ENCODE measurements at places on chromosomes 6 and 20. TPM values are rescaled to one million over a fixed set of nuclear protein-coding genes. Genes with fewer than 3 reads are reported as not detected.

- no peak overlapping the region for H3K4me3 ChIP-seq
- no peaks in the 10 kb centered on the region for H3K36me3 ChIP-seq
- no peaks in the 10 kb centered on the region for H3K27me3 ChIP-seq
- H3K27ac ChIP-seq, result no peak overlapping the region
- DNase-seq, result no peak
Observed at GRCh38 chr6:145153495-145153894, 581.8 kb downstream of the EPM2A start.

- DNase-seq, result no peak
- no peak overlapping the region for H3K4me3 ChIP-seq
- H3K27me3 ChIP-seq, result no peaks in the 10 kb centered on the region
Observed at GRCh38 chr20:23647346-23647745, 9.6 kb upstream of the CST3 start.

- peak; percentile 40 for DNase-seq
- H3K4me1 ChIP-seq, result peaks cover 22% of the 10 kb centered on the region
- H3K4me3 ChIP-seq, result peak overlapping the region; percentile 76
- peak overlapping the region; percentile 100 for H3K27ac ChIP-seq
- H3K36me3 ChIP-seq, result no peaks in the 10 kb centered on the region
Observed at GRCh38 chr20:17969884-17970409, 1.1 kb downstream of the MGME1 start.

- peak; percentile 29 for DNase-seq
- no peak overlapping the region for H3K4me3 ChIP-seq
- no peaks in the 10 kb centered on the region for H3K36me3 ChIP-seq
- H3K27ac ChIP-seq, result no peak overlapping the region
Observed at GRCh38 chr20:17854307-17854903, 114.2 kb downstream of the SNX5 start.

DNA sequence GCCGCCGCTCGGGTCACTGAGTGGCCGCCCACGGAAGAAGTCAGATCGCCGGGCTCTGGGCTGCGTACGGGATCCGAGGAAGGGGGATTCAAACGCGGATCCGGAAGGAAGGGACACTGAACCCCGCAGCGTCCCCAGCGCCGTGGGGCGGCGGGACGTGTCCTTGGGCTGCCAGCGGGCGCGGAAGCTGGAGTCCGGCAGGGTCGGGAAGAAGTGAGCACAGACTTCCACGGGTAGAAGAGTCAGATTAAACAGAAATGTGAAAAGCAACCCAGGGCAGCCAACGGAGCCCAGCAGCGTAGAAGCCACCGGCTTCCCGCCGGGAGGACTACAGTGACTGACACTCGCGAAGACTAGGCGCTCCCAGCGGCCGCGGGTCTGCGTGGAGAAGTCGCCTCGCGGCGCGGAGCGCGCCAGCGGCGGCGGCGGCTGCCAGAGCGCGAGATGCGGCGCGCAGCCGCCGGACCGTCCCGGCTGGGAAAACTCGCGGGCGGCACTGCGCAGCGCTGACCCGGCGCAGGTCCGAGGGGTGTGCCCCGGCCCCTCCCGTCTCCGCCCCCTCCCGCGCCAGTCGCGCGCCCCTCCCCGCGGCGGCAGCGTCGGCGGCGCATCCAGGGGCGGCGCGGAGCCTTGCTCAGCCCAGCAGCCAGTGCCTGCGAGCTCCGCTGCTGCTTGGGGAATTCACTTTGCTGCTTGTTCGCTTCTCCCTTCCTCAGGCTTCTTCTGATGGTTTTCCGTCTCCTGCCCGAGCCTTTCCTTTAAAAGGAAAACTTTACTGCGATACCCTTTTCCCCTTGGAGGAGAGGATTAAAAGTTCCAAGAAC, at the start of gene SAMD5:
Gene SAMD5 (plus strand): TSS at position 649 of the 824 bp plus-strand sequence. CDS start 239 bp downstream, outside the sequence.
- no peak within 1 kb of the TSS for H3K27ac ChIP-seq
- no peaks in the 10 kb centered on the region for H3K4me1 ChIP-seq
- H3K27me3 ChIP-seq, result peaks cover 41% of the 10 kb centered on the region
- no peak for DNase-seq

- no peak for DNase-seq
- H3K27me3 ChIP-seq, result no peaks in the 10 kb centered on the region
- H3K4me1 ChIP-seq, result peaks cover 8% of the 10 kb centered on the region
- H3K36me3 ChIP-seq, result peaks cover 21% of the 10 kb centered on the region
Observed at GRCh38 chr6:53282234-53282633, 66.5 kb downstream of the ELOVL5 start.

DNA sequence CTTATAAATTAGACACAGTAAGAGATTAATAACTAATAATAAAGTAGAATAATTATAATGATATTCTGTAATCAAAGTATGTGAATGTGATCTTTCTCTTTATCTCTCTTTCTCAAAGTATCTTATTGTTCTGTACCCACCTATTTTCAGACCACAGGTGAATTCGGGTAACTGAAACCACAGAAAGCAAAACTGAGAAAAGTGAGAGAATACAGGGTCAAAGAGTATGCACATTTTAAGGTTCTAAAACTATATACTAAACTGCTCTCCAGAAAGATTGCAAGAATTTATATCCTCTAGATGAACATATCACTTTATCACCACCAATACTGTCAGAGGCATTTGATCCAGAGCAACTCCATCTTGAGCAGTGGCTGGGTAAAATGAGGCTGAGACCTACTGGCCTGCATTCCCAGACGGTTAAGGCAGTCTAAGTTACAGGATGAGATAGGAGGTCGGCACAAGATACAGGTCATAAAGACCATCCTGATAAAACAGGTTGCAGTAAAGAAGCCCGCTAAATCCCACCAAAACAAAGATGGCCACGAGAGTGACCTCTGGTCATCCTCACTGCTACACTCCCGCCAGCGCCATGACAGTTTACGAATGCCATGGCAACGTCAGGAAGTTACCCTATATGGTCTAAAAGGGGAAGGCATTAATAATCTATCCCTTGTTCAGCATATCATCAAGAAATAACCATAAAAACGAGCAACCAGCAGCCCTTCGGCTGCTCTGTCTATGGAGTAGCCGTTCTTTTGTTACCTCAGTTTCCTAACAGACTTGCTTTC, 211.3 kb downstream of the PTPRT start:
- H3K27me3 ChIP-seq, result no peaks in the 10 kb centered on the region
- H3K27ac ChIP-seq, result no peak overlapping the region
- no peak overlapping the region for H3K4me3 ChIP-seq
- no peak for DNase-seq
- no peaks in the 10 kb centered on the region for H3K36me3 ChIP-seq

GABRR1 gene
- under 0.01 TPM for total RNA-seq

DNA sequence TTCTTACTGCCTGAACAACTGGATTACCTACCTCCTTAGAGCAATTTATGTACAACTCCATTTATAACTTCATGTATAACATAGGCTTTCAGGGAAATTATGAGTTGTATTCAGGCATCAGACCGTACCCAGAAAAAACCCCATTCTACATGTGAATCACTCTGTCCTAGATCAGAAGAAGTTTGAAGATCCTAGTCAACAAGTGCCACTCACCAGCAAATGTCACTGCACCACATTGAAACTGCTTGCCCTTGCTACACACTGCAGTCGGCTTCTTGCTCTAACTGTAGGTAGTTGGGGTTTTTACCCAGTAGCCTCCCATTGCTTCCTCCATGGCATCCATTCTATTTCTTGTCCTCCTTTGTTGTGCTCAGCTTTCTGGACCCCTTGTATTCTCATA, 132.4 kb downstream of the DNAH8 start:
- no peaks in the 10 kb centered on the region for H3K36me3 ChIP-seq
- no peak overlapping the region for H3K27ac ChIP-seq
- no peaks in the 10 kb centered on the region for H3K4me1 ChIP-seq

DNA sequence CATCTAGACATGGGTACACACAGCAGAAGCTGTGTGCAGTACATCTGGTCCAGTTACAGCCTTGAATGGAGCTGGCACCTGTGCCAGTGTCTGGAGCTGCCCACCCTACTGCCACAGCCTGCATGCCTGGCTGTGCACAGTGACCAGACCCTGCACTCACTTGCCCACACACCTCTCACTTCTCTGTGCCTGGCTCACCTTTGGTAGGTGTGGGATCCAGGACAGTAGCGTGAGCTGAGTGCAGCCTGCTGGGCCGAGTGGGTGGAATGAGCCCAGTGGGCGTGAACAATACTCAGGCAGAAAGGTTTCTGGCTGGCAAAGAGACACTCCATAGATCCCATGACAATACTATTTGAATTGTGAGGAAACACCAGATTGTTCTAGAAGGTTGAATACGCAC, 839.5 kb upstream of the FLRT3 start:
- no peaks in the 10 kb centered on the region for H3K27me3 ChIP-seq
- H3K36me3 ChIP-seq, result no peaks in the 10 kb centered on the region
- H3K4me1 ChIP-seq, result no peaks in the 10 kb centered on the region
- no peak overlapping the region for H3K4me3 ChIP-seq
- DNase-seq, result no peak

DNA sequence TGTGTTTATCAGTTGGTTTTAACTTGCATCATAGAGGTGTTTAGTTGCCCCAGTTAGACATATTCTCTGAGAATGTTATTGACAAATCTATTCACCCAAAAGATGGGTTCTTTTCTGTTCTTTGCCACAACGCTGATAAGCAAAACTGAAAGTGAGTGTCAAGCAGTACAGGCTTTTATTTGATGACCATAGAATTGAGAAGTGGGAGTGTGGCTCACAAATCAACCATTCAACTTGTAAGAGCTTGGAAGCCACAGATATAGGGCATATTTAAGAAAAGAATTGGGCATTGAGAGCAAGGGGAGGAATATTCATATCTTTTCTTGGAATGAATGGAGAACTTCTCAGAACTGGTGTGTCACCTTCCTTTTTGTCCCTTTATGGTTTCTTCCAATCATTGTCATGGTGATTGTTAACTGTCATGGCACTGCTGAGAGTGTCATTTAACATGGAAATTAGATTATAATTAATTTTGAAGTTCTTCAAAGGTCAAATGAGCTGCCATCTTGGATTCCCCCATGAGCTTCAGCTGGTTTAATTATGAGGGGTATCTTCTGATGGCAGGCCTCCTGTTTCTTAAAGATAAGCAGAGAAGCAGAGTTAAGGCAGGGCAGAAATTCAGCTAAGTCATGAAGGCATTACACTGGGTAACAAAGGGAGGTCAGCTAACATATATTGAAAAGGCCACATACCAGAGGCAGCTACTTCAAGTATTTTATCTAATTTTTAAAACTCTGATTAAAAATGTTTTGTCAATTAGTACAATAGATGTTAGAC, 254.0 kb upstream of the HTR1E start:
- no peak overlapping the region for H3K4me3 ChIP-seq
- no peaks in the 10 kb centered on the region for H3K27me3 ChIP-seq
- no peak overlapping the region for H3K27ac ChIP-seq
- DNase-seq, result no peak
- no peaks in the 10 kb centered on the region for H3K4me1 ChIP-seq

DNA sequence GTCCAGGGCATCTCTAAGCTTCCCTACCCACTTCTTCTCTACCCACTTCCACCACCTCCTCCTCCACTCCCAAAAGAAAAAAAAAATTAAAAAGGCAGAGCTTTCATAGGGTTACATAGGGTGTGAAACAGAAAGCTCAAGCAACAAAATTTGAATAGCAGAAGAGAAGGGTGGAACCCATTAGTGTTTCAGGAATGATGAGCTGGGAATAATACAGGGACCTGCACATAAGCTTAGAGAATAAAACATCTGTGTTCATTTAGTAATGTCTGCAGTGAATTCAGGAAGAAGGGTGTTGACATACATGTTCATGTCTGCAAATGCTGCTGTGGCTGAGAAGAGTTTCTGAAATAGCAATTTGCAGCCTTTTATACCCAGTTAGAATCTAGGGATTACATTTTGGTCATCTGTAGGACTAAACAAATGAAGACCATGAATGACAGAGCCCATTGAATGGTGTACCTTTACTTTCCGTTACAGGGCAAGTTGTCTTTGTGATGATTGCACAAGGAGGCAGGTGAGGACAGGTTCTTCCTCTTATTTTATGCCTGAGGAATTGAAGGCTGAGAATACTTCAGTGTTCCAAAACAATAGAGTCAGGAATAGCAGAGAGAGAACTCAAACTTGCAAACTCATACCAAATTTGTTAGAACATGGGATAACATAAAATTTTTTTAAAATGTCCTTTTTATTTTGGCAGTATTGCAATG, 975.1 kb downstream of the TFAP2A start:
- H3K27ac ChIP-seq, result no peak overlapping the region
- H3K4me1 ChIP-seq, result no peaks in the 10 kb centered on the region
- no peak for DNase-seq
- no peaks in the 10 kb centered on the region for H3K27me3 ChIP-seq
- no peak overlapping the region for H3K4me3 ChIP-seq

GMPR gene
- 4.1 TPM for total RNA-seq

RXRB gene
- 19.4 TPM for total RNA-seq

- H3K36me3 ChIP-seq, result no peaks in the 10 kb centered on the region
- H3K4me1 ChIP-seq, result no peaks in the 10 kb centered on the region
- no peak overlapping the region for H3K27ac ChIP-seq
- DNase-seq, result no peak
Observed at GRCh38 chr6:52595000-52595795, 18.3 kb upstream of the TRAM2 start.

DNA sequence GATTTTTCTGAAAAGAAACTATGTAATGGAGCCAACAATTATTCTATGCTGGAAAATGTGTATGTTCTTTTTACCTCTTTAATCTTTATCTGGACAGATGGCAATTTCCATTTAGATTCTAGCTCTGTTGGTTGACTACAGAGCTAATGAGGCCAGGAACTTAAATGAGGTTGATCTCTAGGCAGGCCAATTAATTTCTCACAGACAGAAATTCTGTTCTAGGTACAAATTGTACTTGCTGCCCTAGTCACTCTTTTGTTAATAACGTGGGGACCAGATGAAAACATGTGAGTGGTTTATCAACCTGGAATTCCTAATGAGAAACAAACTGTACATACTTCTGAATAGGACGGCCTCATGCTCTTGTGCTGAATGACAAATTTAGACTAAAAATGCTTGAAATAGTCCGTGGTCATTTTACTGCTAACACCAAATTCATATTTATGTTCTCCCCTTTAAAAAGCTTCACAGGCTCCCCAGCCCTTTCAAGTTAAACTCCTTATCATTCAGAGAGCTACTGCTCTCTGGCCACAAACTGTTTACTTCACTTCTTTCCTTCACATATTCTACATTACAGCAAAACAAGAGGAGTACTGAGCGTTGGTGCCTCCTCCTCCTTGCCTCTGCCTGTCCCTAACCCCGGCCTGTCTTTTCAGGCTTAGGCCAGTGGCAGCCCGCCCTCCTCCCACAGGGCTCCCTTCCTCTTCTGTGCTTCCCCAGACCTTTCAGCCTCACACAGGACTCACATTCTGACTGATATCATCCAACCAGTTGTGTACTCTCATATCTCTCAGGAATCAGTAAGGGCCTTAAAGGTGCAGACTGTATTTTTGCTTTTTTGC, 41.4 kb downstream of the DTNBP1 start:
- peaks cover 6% of the 10 kb centered on the region for H3K4me1 ChIP-seq
- H3K27ac ChIP-seq, result peak overlapping the region; percentile 50
- DNase-seq, result no peak
- peaks cover 9% of the 10 kb centered on the region for H3K36me3 ChIP-seq
- no peaks in the 10 kb centered on the region for H3K27me3 ChIP-seq

GRCh38 chr6:6057442-6058053, 50.8 kb upstream of the NRN1 start:
- peaks cover 14% of the 10 kb centered on the region for H3K27me3 ChIP-seq
- H3K36me3 ChIP-seq, result no peaks in the 10 kb centered on the region
- no peak overlapping the region for H3K27ac ChIP-seq
- peak; percentile 29 for DNase-seq
- no peak overlapping the region for H3K4me3 ChIP-seq

GRCh38 chr20:35462351-35462750, 7.0 kb downstream of the CEP250 start:
- DNase-seq, result no peak
- H3K4me1 ChIP-seq, result peaks cover 4% of the 10 kb centered on the region
- H3K27ac ChIP-seq, result no peak overlapping the region
- no peak overlapping the region for H3K4me3 ChIP-seq

STMND1 gene
- 0.05 TPM for total RNA-seq

- no peak overlapping the region for H3K27ac ChIP-seq
- H3K36me3 ChIP-seq, result peaks cover 10% of the 10 kb centered on the region
- no peak overlapping the region for H3K4me3 ChIP-seq
- no peak for DNase-seq
- H3K4me1 ChIP-seq, result peaks cover 25% of the 10 kb centered on the region
- H3K27me3 ChIP-seq, result peaks cover 22% of the 10 kb centered on the region
Observed at GRCh38 chr20:35617397-35618262, 2.0 kb downstream of the SPAG4 start.

All from thymus (tissue), 14 donors.